ENCODE measurements at places on chromosomes 5 and 9.
A peak's percentile ranks its signal among the peaks of the same experiment; 100 is the strongest.

DNA sequence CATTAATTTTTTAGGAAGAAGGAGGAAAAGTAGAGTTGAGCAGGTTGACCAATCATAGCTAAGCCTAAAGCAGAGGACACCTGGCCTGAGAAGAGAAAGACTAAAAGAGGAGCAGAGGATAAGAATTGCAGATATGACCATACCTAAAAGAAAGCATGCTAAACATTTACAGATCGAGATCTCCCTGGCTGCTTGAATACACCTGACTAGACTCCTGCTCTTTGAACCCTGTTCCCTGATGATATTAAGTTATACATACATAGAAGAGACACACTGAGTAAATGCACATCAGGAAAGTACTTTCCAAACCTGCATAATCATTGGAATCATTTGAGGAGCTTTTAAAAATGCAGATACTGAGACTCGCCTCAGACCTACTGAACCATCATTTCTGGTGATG is 232.3 kb upstream of the ELL2 start:
- DNase-seq = no peak

- DNase-seq = peak; percentile 44
Measured at GRCh38 chr9:121735065-121735792, 83.8 kb downstream of the DAB2IP start.

- DNase-seq = no peak
Measured at GRCh38 chr9:23532282-23532681, 293.8 kb downstream of the ELAVL2 start.

- DNase-seq = no peak
Measured at GRCh38 chr5:14617441-14617840, 35.8 kb downstream of the OTULINL start.

- no peak for DNase-seq
Measured at GRCh38 chr5:71740015-71740753, 21.1 kb downstream of the CARTPT start.

DNA sequence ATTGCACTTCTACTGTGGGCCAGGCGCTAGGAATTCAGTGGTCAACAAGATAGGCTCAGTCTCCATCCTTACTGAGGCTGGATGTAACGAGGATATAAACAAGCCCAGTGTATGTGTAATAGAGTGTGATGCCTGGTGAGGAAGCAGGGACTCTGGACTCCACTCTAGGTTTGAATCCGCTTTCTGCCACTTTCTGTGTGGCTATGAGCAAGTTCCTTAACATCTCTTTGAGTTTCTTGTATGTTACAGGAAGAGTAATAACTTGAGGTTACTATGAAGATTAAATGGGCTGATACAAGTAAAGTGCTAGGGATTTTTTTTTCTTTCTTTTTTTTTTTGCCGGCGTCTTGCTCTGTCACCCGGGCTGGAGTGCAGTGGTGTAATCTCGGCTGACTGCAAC is 12.4 kb downstream of the DOCK2 start:
- DNase-seq = no peak

DNA sequence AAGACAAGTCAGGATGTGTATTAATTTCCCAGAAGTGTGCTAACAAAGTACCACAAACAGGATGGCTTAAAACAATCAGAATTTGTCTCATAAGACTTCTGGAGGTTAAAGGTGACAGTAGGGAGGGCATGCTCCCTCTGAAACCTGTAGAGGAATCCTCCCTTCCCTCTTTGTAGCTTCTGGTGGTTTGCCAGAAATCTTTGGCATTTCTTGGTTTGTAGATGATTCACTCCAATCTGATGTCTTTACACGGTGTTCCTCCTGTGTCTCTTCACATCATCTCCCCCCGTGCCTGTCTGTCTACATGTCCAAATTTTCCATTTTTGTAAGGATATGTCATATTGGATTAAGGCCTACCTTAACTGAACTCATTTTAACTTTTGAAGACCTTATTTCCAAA is 471.5 kb downstream of the ZNF608 start:
- DNase-seq = no peak

GRCh38 chr5:142600611-142601358 is 85.1 kb downstream of the FGF1 start:
- no peak for DNase-seq

DNA sequence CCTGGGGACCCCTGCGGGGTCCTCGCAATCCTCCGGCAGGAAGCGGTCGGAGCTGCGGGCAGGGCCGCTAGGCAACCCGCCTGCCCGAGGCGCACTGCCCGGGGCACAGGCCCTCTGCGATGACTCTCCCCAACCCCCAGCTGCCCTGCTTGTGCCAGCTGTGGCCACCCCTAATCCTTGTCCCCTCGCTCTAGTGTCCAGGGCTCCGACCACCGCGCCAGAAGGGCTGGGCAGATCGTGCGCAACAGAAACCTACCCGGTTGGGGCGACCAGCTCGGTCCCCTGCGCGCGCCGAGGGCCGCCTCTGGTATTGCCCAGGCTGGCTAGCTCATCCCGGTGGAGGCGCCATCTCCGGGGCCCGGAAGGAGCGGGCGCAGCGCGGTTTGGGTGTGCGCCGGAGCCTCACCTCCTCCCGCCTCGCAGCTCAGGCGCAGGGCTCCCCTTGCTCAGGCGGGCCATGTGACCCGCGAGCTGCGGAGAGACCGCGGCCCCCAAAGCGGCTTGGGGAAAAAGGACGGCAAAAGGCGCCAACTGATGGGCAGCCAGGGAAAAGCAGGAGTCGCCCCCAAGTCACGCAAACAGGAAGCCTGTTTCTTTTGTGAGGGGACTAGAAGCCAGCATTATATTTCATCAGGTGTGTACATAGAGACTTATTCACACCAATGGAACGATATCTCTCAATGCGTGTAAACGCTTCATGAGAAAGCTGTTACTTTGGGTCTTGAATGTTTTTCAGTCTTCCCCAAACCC is 46.8 kb upstream of the RNF20 start:
- DNase-seq = no peak

GRCh38 chr5:66860199-66860975 is 264.2 kb downstream of the MAST4 start:
- DNase-seq = no peak

DNA sequence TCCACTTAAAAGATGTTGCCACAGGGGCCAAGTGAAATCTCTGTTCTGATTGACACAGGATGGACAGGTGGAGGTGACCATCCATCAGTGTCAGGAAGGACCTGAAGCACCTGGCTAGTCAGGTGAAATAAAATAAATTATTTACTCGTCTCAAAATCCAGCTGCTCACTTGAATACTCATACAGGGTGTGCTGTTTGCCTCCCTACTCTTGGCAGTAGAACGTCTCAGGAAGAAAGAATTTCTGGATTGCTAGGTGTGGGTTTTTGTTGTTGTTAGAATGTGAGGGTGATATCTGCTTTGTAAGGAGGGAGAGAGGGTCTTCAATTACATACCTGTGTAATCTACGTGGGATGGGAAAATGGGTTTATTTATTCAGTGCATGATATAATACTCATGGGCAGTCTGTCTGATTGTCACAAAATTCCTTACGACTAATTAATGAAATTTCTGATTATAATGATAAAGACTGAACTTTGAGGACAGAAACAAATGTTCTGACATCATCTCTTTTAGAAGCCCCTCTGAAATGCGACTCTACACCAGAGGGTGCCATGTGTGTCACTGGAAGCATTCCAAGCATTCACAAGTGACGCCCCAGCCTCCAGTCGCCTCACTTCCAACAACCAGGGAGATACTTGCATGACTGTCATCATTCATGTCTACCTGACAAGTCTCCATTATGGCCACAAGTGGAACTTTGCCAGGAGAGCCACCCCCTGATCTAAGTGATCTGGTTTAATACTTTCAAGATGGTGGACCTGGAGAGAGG is 218.4 kb downstream of the GAPVD1 start:
- no peak for DNase-seq

DNA sequence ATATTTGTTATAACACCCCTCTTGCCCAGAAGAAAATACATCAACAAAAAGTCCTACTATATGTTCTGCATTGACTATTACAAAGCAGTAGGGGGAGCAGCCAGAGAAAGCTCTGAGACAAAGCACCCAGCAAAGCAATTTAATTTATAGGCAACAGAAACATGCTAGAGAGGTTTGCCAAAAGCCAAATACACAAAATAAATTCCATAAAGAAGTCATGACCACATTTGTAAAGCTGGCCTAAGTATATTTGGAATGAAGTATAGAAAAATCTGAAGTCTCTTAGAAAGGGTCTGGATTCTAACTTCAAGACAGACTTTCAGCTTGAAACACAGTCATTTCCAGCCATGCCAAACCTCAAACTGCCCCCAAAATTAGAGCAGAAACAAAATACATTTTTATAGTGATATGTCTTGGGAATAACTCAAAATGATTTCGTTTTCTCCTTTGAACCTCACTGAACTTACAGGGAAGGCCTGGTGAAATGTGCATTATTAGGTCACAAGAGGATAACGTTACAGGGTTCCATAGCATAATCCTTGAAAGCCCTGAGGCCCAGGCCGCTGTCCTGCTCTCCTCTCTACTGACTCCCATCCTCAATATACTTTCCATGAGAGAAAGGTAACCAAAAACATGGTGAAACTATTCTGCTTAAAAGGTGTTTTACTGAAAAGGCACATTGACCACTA is 451.8 kb downstream of the RAB3C start:
- DNase-seq = no peak

DNA sequence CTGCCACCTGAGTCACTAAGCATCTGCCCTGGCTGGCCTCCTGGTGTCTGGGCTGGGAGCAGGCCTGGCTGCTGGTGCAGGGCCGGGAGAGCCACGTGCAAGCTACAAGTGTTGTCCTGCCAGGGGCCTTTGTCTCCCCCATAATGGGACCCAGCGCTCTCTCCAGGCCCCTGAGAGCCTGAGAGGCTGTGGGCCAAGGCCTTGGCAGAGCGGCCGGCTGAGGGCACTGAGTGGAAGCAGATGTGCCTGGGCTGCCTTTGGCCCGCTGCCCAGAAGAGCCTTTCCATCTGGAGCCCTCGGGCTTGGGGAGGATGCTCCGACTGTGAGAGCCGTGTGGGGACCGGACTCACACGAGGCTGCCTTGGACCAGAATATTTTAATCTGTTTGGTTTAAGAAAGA is 185.5 kb downstream of the RGS3 start:
- DNase-seq = no peak

GRCh38 chr5:55929020-55929799 is 65.6 kb downstream of the IL6ST start:
- no peak for DNase-seq

DNA sequence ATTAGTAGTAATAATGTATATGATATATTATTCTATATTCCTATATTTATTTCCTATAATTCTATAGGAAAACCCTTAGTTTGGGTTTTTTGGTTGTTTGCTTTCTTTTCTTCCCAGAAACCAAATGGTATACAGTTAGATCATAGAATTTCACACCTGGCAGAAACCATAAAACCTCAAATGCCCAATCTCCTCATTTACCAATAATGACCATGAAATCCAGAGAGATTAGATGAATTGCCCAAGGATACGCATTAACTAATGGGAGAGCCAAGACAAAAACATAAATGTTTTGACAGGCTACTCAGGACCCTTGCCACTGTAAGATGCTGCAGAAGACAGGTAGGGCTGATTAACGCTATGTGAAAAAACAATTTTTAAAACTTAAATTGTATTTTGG is 158.7 kb upstream of the FST start:
- DNase-seq = no peak

DNA sequence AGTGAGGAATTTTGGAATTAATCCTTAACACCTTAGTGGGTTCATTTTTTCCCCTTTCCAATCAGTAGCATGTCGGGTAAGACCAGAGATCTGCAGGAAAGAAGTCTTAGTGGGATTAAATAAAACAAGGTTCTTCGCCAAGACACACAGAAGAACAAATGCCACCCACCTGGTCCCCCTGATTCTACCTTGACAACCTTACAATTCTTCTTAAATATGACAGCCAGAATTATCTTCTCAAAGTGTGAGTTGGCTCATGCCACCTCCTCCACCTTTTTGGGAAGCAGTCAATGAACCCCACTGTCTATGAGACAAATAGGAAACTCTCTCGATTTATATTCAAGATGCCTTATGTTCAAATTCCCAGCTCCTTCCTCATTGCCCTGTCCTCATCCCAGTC is 105.1 kb downstream of the BRINP1 start:
- no peak for DNase-seq

GRCh38 chr9:35051069-35051967 is 21.1 kb downstream of the VCP start:
- DNase-seq = peak; percentile 47

- DNase-seq = no peak
Measured at GRCh38 chr5:172633403-172633970, 7.6 kb upstream of the NEURL1B start.

- no peak for DNase-seq
Measured at GRCh38 chr5:36242534-36243485, 1.1 kb upstream of the NADK2 start.

- no peak for DNase-seq
Measured at GRCh38 chr5:124880903-124881697, 134.7 kb upstream of the ZNF608 start.

GRCh38 chr9:33437898-33438297 is 9.5 kb downstream of the AQP3 start:
- DNase-seq = no peak

- DNase-seq = no peak
Measured at GRCh38 chr5:56535347-56535746, 280.0 kb upstream of the MAP3K1 start.

- no peak for DNase-seq
Measured at GRCh38 chr9:97514531-97514930, 13.1 kb downstream of the TMOD1 start.

- no peak for DNase-seq
Measured at GRCh38 chr5:142872217-142872616, 102.0 kb downstream of the ARHGAP26 start.

DNA sequence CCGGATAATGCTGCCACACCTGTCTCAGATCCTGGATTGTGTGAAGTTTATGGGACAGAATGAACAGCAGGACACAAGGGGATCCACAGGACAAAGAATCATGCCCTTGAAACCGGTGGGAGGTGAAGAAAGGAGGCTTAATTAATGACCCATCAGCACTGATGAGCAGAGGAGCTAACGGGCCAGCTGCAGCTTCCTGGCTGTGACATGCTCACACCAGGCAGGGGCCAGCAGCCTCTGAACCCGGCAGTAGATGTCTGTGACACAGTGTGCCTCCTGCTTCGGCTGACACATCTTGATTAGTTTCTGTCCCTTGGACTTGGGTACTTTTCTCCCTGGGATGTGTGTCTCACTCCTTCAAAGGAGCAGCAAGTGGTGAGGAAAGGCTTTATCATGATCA is 328.8 kb upstream of the BRINP1 start:
- DNase-seq = no peak

DNA sequence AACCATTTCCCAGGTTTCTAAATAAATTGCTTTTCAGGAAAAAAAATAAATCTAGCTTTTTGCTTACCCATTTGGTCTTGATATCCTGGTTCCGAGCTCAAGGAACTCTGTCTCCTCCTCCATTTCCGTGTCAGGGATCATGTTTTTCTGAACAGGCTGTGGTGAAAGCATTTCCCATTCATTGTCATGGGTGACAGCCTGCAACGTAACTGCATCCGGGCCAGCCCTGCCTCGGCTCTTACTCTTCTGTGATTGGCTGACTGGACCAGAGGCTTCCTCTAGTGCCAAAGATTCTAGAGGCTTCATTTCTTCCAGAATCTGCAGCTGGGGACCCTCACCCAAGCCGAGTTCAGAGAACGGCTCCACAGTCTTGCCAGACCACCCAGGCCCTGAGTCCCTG is 61.0 kb upstream of the PCA3 start:
- DNase-seq = no peak
